Effector CD8-positive, alpha-beta T cell (primary cell): ENCODE measurements at places on chromosomes 4 and X.

DNA sequence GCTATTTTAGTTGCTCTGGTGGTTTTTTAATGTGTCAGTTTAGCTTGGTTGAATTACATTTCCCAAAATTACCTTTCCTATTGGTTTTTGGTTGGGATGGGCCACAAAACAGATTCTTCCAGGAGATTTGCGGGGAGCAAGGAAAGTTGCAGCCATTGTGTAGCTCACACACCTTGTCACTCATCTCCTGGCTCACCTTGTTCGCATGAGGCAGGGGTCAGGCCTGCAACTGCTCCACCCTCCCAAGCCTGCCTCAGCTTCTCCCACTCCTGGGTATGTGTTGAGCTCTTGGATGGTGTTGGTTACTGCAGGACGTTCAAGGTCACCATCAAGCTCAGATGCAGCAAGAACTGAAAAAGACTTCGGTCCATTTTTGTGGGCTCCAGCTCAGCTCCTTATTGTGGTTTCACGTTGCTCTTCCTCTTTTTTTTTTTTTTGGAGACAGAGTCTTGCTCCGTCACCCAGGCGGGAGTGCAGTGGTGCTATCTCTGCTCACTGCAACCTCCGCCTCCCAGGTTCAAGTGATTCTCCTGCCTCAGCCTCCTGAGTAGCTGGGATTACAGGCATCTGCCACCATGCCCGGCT, 95.6 kb upstream of the METTL14 start:
- no peak for DNase-seq

DNA sequence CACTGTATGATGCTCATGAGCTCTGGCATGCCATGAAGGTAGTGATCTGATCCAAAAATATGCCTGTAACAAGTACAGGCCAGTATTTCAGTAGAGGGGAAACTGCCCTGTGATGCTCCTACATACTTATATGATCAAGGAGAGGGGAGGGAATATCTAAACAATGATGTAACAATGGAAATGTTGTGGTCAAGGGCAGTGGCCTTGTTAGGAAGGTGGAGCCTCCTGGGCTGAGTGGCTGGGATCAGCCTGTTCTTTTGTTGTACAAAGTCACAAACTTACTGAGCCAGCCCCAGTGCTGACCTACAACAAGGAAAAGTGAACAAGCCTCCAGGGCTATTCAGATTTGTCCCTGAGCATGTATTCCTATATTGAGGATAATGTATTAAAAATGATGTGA, 70.3 kb downstream of the ANXA10 start:
- no peak for DNase-seq

GRCh38 chr4:15542760-15543159, 73.1 kb downstream of the CC2D2A start:
- no peak for DNase-seq

DNA sequence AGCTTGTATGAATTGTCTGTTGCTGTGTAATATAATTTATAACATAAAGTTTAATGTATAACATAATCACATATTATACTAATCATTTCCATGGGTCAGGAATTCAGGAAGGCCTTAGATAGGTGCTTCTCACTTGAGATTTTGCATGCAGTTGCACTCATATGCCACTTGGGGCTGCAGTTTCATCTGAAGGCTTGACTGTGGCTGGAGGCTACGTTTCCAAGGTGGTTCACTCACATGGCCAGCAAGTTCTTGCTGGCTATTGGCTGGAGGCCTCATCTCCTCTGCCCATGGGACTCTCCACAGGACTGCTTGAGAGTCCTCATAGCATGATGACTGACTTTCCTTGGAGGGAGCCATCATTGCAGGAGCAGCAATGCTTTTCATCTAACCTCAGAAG, 53.4 kb upstream of the STX18 start:
- DNase-seq, result no peak

DNA sequence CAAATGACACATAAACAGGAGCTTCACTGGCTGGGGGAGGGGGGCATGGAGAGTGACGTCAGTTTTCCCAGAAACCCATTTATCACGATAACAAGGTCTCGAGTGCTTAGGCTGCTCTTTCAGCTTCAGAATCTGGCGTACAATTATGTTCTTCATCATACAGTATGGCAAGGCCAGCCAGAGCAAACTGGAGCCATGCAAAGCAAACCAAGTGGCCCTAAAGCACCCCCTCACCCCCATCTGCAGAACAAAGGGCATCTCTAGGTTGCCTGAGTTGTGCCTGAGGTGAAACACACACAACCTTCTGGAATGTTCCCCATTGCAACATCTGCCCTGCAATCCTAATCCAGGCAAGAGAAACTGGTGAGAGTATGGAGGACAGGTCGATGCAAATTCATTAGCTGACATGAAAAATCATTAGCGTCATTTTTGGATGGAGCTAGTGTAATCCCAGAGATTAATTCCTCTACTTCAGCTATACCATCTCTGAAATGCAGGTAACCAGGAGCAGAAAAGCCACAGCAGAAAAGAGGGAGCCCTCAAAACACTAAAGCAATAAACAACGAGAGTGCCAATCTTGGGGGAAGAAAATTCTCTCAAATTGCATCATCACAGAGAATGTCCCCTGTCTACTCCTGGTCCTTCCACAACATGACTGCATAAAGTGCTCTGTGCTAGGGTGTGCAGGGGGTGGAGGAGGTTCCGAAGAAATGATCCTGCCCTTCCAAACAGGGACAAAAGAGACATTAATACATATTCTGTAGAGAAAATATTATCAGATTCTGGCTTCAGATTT, 1.8 kb downstream of the SEPTIN6 start:
- peak; percentile 19 for DNase-seq

GRCh38 chr4:25663781-25664180, 8.1 kb downstream of the SLC34A2 start:
- no peak for DNase-seq

DNA sequence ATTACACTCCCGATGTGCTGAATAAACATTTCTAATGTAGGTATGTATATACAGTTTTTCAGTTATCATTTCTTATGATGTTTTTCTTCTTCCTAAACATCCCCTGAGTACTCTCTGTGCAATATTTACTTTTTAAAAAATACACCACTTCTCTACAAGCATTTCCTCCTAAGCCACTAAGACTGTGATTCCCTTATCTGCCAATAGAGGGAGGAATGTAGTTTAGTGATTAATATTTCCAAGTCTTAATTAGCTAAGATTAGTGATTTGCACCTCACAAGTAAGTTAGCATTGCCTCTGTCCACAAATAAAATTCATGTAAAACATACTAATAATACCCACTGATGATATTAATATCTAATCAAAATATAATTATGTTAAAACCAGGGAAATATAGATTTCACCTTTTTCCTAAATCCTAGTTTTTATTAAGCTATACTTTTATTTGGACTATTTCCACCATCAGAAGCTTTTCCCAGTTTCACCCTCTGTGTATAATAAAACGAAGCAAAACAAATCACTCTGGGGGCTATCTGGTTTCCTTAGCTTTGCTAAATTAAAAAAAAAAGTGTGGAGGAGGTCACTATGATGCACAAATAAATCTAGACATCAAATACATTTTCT, 909.1 kb downstream of the FAT4 start:
- no peak for DNase-seq

DNA sequence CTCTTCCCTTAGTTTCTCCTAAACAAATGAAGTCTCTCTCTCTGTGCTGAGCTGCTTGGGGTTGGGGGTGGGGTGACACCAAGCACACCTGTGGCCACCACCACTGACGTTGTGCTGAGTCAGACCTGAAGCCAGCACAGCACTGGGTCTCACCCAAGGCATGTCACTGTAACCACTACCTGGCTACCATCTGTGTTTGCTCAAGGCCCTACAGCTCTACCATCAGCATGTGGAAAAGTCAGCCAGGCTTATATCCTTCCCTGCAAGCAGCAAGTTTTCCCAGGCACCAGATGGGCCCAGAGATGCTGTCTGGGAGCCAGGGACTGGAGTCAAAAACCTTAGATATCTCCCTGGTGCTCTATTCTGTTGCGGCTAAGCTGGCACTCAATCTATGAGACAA, 6.9 kb downstream of the CXCL10 start:
- no peak for DNase-seq

GRCh38 chr4:14269824-14270223, 642.3 kb upstream of the BOD1L1 start:
- no peak for DNase-seq

DNA sequence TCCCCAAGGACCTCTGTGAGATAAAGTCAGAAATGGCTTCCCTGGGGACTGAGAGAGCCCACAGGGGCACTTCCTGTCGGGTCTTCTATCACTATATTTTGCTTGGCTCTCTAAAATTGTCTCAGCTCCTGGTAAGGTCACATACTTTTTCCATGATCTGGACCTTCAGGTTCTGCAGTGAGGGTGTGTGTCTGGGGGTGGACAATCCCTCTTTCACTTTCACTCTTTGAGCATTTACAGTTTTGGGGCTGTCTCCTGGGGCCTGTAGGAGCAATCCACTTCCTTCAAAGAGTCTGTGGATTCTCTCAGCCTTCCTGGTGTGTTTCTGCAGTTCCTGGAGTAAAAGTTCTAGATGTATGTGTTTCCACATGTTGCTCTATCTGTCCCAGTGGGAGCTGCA, 335.7 kb downstream of the FSTL5 start:
- DNase-seq, result no peak

DNA sequence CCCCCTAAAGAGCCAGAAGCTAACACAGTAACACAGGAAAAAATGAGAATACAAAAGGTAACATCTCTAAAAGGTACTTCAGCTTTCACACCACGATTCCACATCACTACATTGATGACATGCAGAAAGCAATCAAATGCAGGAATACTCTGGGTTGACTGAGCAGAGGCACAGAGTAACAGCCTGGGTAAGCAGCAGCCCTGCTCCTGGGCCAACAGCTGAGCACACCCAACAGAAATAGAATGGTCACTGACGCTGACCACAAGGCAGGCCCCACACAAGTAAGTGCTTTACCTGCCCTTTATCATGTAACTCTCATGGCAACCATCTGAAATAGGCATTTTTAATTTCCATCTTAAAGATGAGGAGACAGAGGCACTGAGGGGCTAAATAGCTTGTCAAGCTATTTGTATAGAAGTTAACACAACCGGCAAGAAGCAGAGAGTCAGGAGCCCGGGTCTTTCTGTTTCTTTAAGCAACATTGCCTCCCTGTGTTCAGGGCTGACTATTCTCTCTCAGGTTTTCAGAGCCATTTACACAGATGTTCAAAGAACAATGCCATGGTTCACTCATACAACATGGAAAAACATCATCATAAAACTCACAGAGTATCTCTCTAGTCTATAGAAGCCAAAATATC, 168.9 kb downstream of the ZNF674 start:
- DNase-seq, result no peak

DNA sequence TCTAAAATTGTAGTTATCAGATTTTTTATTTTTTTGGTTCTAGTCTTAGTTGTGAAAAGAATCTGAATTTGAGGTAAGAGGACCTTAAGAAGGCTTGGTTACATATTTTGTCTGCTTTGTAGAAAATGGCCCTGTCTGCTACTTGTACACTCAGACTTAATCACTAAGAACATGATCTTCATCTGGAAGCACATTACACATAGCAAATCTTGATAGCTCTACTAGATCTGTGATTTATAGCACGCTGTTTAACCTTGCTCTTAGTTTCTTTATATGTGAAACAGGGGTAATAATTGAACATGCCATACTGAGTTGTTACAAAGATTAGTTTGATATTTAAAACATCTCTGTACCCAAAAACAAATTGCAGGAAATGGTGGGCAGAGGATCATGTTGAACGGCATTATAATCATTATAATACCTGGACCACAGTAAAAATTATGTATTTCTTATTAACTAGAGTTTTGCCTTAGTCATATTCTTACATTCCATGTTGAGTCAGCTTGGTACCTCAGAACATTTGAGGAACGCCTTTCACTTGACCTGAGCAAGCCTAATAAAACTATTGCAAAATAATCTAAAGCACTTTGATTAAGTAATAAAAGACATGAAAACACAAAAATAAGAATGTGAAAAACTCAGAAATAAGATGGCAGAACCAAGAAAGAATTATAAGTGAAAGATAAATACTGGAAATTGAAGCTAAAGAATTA, 738.0 kb upstream of the AADAT start:
- no peak for DNase-seq

DNA sequence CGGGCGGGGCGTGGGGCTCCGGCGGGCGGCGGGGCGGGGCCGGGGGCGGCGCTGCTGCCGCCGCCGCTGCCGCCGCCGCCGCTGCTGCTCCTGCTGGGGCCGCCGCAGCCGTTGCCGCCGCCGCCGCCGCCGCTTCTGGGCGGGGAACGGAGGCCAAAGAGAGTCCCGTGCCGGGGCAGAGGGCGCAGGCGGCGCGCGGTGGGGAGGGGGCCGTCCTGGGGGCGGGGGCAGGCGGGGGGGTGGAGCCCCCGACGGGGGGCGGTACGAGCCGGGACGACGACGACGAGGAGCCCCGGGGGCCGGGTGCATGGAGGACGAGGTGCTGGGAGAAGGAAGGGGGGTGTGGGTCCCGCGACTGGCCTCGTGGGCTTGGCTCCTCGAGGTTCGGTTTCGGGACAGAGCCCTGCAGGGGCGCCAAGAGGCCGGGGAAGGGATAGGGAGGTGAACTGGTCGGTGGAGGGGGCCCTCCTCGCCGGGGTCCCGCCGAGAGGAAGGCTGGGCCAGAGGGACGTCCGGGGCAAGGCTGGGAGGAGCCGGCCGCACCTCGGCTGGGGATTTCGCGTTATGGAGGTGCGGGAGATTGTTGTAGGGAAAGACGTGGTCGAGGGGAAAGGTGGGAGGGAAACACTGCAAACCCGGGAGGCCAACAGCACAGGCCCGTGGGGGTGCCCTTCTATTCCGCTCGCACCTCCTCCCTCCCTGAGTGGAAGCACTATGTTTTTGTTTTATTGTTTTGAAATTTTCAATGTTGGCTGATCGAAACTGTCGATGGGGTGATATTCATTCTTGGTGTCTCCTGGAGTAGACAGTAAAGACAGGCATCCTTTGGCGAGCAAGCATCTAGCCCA, 1.9 kb downstream of the BCORL1 start:
- DNase-seq, result peak; percentile 30

DNA sequence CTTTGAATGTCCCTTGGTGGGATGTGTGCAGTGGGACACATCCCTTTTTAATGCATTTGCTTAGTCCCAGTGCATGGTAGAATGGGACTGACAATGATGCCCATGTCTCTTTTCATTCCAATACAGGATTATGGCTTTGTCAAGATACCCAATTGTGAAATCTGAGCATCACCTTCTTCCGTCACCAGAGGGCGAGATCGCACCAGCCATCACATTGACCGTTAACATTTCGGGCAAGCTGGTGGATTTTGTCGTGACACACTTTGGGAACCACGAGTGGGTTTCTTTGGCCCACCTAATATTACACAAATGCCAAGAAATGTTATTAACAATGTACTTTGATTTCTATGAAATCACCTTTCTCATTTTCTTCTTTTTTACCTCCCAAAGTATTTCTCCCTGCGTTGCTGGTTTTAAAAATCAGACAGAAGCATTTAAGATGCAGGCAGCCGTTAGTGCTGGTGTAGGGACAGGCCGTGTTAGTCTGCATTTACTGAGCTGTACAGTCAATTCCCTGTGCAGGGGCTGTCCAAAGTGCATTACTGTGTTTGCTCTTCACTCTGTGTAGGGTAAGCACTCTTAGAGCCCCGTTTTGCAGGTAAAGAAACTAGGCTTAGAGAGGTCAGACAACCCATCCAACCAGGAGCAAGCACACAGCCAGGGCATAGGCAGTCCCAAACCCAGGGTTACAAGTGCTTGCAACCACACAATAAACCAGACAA, 46.5 kb downstream of the CWH43 start:
- DNase-seq, result no peak
